H4 (cell line): ENCODE measurements at places on chromosomes 4 and X. TPM values are rescaled to one million over a fixed set of nuclear protein-coding genes. Genes with fewer than 3 reads are reported as not detected.

GRCh38 chrX:115344885-115345614 is 55.5 kb downstream of the LUZP4 start:
- DNase-seq = peak; percentile 94

The KDM6A gene
- 8.3 and 15.5 TPM in 2 replicates for total RNA-seq

DNA sequence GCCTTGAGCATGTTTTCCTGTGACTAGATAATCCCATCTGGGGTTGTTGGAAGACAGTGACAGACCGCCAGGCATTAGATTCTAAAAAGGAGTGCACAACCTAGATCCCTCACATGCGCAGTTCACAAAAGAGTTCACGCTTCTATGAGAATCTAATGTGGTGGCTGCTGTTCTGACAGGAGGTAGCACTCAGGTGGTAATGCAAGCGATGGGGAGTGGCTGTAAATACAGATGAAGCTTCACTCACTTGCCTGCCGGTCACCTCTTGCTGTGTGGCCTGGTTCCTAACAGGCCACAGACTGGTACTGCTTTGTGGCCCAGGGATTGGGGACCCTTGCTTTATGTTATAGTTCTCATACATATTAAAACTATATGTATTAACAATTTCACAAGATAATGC is 81.9 kb upstream of the TMLHE start:
- DNase-seq = no peak

The ABCG2 gene
- total RNA-seq = 14.9 and 15.9 TPM in 2 replicates

- no peak for DNase-seq
Observed at GRCh38 chr4:153151535-153152455, 52.4 kb upstream of the TRIM2 start.

The SLC30A9 gene
- total RNA-seq = 75.6 and 75.9 TPM in 2 replicates

DNA sequence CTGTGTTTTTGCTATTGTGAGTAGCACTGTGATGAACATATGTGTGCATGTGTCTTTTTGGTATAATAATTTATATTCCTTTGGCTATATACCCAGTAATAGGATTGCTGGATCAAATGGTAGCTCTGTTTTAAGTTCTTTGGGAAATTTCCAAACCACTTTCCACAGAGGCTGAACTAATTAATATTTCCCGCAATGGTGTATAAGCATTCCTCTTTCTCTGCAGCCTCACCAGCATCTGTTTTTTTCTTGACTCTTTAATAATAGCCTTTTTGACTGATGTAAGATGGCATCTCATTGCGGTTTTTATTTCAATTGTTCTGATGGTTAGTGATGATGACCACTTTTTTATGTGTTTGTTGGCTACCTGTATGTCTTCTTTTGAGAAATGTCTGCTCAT is 247.7 kb upstream of the NDST3 start:
- DNase-seq = no peak

The SPON2 gene
- 4.5 and 12.0 TPM in 2 replicates for total RNA-seq

The CHRDL1 gene
- 0.16 and 1.2 TPM in 2 replicates for total RNA-seq

The CYTL1 gene
- 103 and 104 TPM in 2 replicates for total RNA-seq

DNA sequence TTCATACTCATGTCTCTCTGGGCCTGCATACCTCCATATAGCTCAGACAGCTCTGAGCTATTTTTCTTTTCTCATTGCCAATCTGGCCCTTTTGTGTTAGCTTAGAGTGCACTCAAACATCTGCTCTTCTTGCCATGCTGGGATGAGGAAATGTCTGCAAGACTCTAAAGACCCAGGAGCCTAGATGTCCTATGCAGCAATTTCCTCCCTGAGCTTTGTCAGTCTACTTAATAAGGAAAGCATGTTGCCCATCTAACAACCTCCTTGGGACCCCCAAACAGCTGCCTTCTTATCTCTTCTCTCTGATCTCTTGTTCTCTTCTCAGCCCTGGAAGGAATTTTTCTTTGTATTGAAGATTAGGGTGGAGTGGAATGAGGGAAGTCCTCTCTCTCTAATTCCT is 69.2 kb downstream of the UCHL1 start:
- no peak for DNase-seq

DNA sequence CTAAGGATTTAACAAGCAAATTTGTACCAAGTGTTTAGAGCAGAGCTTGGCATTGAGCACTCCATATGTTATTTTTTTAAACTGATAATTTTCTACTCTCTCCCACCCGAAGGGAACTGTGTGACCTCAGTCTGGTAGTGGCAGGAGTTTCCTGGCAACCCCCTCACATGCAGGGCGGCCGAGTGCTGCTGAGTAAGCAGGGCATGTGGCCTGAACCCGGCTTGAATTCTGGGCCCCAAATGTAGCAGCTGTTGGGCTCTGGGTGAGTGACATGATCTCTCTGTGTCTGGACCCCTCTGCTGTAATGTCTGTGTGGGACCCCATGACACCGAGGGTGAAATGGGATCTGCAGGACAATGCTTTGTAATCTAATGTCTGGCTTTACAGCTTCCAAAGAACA is 13.6 kb upstream of the C4orf50 start:
- DNase-seq = no peak

DNA sequence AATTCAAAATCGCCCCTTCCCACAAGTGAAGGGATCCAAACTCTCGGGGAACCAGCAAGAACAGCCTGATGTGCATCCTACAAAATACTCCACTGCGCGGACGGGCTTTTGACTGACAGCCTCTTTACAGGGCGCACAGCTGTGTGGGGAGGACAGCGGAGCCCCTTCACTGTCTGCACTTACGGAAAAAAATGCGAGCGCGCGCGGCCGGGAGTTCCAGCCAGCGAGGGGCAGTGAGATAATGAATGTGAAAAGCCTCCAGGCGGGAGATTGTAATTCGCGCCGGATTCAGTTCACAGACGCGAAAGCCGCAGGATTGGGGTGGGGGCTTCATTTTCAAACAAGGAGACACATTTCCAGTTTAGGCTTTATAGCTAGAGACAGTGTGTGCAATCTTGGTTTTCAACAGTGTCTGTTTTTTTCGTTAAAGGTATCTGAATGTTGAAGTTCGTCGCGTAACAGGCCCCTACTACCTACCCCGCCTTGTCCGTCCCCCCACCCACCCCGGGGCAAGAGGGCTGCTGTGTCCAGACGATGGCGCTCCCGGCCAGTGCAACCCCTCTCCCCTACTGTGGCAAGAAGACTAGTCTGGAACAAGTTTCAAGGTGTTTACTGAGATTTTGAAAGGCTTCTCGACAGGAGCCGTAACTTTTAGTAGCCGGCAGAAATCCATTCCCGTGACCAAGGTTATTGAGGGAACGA is 1.7 kb upstream of the GPR50 start:
- no peak for DNase-seq

The L1CAM gene
- 7.9 and 9.7 TPM in 2 replicates for total RNA-seq
